ENCODE measurements at places on chromosomes 12 and 14.
A peak's percentile ranks its signal among the peaks of the same experiment; 100 is the strongest.

DNA sequence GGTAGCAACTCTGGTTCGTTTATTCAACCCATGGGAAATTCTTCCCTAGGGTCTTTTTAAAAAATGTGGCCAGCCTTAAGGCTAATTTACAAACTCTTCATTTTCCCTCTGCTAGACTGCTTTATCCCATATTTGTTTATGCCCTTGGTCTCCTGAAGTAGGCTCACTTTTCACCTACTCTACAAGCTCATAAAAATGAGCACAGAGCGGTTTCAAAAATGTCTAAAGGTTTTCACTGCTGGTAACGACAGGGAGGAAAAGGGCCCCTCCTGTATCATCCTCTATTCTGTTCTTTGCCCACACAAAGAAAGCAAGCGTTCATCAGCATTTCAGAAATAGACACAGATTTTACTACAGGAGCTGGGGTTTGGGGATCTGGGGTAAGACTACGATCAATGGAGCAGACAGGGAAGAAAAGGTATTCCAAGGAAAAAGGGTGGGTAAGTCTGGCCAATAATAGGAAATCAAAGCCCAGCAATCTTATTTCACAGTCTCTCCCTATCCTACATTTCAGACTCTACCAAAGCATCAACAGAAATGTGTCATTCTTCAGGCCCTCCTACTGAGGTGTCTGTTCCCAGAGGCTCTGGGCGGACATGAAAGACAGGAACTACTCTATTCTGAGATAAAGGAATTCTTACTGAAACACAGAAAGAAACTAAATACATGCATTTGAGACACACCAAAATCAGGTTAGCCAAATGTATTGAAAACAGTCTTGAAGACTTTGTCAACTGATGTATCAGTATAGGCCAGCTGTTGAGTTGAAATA lies 86.4 kb downstream of the SPPL3 start:
- DNase-seq, result no peak

GRCh38 chr12:120234643-120235368 lies 30.7 kb downstream of the PXN start:
- peak; percentile 70 for DNase-seq

DNA sequence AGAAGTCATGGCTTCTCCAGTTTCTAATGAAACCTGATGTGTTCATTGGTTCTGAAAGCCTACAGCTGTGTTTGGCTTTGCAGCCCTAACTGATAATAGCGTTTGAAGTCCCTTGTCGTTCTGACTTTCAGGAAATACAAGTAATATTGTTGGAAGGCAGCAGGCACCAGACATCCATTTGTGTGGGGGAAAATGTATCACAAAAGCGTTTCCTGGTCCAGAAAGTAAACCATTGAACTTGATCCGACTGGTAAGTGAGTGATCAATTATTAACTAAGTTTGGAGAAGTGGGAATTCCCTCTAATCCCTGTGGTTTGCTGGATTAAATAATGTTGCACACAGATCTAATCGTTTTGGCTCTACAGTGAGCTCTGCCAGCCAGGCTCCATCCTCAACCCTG lies 77.3 kb upstream of the LTA4H start:
- no peak for DNase-seq

DNA sequence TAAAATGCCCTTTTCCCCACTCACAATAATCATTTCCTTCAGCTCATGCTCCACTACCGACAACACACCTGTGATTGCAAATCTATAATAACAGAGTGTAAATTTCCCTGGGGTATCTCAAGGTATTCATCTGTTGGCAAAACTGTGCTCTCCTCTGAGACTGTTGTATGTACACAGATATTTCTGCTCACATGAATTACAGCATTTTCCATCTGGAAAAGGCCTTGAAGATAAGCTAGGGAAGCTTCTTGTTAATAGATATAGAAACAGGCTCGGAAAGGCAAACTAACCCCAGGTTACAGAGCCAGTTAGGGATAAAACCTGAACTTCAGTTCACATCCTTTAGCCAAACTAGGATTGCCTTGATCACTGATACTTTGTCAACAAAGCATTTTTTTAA lies 210.4 kb upstream of the KRR1 start:
- DNase-seq, result no peak

Measured in AG04450 (cell line).